ENCODE measurements at places on chromosomes 2 and 18. TPM values are rescaled to one million over a fixed set of nuclear protein-coding genes. Genes with fewer than 3 reads are reported as not detected.

The CTNNA2 gene
- 0.80 TPM for total RNA-seq

The KLHL14 gene
- 0.06 TPM for total RNA-seq

The FZD7 gene
- 54.7 TPM for total RNA-seq

The IL36G gene
- total RNA-seq, result not detected

The SERPINB7 gene
- total RNA-seq, result not detected

The XDH gene
- 0.17 TPM for total RNA-seq

The SLC4A5 gene
- total RNA-seq, result 1.6 TPM

The SLC23A3 gene
- 0.33 TPM for total RNA-seq

The GULP1 gene
- 40.4 TPM for total RNA-seq

The ASXL3 gene
- 1.2 TPM for total RNA-seq

The PLCD4 gene
- total RNA-seq, result 5.8 TPM

The SLC9A2 gene
- 0.06 TPM for total RNA-seq

The NEU2 gene
- not detected for total RNA-seq

The CCNT2 gene
- total RNA-seq, result 20.9 TPM

The DCC gene
- 0.83 TPM for total RNA-seq

The IRS1 gene
- total RNA-seq, result 27.8 TPM

The ITPRIPL1 gene
- 0.42 TPM for total RNA-seq

The CROCC2 gene
- total RNA-seq, result not detected

The TMEM169 gene
- 0.75 TPM for total RNA-seq

The RAB17 gene
- 0.83 TPM for total RNA-seq

The AQP12A gene
- not detected for total RNA-seq

The FIGN gene
- total RNA-seq, result 5.8 TPM

The MOGAT1 gene
- not detected for total RNA-seq

The GAREM2 gene
- total RNA-seq, result 4.0 TPM

The IL18R1 gene
- total RNA-seq, result 11.8 TPM

The SDC1 gene
- 1.6 TPM for total RNA-seq

The EIF2AK2 gene
- 28.4 TPM for total RNA-seq

The SCN7A gene
- 109 TPM for total RNA-seq

The UPP2 gene
- not detected for total RNA-seq

The CRYGD gene
- not detected for total RNA-seq

The HRH4 gene
- 0.50 TPM for total RNA-seq

The GPR155 gene
- total RNA-seq, result 36.3 TPM

The MC4R gene
- 2.5 TPM for total RNA-seq

The CNGA3 gene
- 8.0 TPM for total RNA-seq

The SP140 gene
- not detected for total RNA-seq

The SLC30A3 gene
- not detected for total RNA-seq

The PCARE gene
- total RNA-seq, result not detected

The CRYGC gene
- total RNA-seq, result not detected

The ARHGAP28 gene
- 0.52 TPM for total RNA-seq

The SIX2 gene
- total RNA-seq, result 1.9 TPM

The EVX2 gene
- not detected for total RNA-seq

The ASPRV1 gene
- 1.2 TPM for total RNA-seq

The GREB1L gene
- 14.4 TPM for total RNA-seq
